Activated CD4-positive, alpha-beta T cell treated with anti-CD3 and anti-CD28 coated beads, Interleukin-2, amount 10 ng/mL, durations not matched to agents 7 days and 5 days (primary cell): ENCODE measurements at places on chromosomes 12 and 14.

- no peak for DNase-seq
Observed at GRCh38 chr12:89154743-89155499, 197.4 kb downstream of the DUSP6 start.

DNA sequence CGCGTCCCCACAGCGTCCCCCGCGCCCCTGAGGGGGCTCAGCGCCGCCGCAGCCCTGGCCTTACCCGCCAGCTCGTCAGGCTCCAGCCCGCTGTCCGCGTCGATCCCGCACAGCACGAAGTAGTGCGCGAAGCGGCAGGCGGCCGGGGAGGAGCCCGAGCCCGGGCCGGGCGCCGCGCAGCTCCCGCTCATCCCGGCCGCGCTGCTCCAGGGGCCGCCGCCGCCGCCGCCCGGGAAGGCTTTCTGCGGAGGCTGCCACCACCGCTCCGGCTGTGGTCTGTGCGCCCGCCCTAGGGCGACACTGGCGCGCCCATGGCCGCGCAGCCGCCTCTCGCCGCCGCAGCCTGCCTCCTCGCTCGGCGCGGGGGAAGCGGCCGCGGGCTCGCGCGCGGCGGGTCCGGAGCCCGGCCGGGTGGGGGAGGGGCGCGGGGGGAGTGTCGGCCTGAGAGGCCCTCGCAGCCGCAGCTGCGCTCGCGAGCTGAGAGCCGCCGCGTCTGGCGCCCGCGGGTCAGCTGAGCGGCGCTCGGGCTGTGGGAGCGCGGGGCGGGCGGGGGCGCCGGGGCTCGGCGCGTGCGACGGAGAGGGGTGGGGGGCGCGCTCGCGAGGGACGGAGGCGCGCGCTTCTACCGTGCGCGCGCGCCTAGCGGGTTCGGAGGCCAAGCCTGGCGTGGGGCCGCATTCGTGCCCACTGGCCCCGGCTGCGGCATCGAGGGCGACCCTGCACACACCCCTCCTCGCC lies at the start of gene DENND5B:
DENND5B (minus strand) TSS at position 495 of the 738 bp plus-strand sequence; CDS start at position 191, 304 bp downstream.
- DNase-seq: peak; percentile 11

DNA sequence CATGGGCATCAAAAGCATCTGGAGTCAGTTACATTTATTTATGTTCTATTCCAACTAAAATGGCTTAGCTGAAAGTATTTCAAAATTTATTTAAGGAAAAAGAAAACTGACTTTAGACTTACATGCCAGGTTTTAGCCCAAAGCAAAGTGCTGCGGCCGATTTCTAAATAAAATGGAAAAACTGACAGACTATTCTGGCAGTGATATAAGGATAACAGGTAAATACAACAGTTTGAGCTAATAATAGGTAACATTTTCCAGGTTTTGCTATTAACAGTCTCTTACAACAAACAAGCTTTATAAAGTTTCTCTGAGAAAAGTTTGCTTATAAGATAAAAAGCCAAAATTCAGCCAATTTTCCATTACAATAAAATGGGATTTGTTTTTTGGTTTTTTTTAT lies 937.2 kb upstream of the FLRT2 start:
- DNase-seq: no peak

DNA sequence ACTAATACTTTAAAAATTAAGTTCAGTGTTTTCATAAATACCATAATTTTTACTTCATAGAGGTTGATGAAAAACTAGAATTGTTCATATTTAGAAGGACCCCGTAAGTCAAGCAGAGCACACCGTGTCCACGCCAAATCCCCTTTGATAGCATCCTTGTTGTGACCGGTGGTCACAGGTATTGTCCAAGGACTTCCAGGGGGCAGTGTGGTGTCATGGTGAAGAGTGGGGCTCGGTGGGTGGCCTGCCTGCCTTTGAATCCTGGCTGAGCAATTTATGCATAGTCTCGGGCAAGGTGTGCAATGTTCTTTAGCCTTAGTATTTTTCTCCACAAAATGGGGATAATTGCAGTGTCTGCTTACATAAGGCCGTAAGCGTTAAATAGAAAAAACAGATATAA lies 169.9 kb downstream of the KTN1 start:
- no peak for DNase-seq

DNA sequence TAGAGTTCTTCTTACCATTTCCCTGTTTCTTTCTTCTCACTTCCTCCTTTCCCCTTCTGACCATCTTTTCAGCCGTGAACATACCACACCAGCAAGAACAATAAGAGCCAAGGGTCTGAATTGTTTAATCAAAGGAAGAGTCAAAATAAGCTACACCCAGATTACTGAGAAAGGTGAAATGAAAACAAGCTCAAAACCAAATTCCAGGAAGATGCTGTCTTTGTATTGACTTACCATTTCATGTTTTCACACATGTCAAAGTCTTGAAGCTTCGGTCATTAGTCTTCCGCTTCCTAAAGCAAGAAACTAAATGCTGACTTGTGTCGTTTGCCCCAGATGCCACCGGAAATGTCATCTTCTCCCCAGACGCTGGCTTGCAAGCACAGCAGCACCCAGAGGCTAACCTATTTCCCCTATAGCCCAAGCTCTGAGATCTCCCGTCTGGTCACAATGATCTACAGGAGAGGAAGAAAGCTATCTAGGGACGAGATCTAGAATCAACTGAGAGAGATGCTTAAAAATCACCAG lies 136.5 kb upstream of the AMIGO2 start:
- peak; percentile 86 for DNase-seq

DNA sequence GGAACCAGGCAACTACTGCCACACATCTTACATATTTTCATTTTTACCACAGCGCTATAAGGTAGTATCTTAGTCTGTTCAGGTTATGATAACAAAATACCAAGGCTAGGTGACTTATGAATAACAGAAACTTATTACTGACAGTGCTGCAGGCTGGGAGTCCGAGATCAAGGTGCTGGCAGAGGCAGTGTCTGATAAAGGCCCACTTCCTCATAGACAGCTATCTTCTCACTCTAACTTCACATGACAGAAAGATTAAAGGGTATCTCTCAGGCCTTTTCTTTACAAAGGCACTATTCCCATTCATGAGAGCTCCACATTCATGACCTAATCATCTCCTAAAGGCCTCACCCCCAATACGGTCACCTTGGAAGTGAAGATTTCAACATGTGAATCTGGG lies 59.8 kb upstream of the MDM1 start:
- no peak for DNase-seq

- DNase-seq: no peak
Observed at GRCh38 chr12:104911942-104912341, 46.1 kb downstream of the SLC41A2 start.

- DNase-seq: no peak
Observed at GRCh38 chr12:14289601-14290000, 75.9 kb upstream of the ATF7IP start.

- no peak for DNase-seq
Observed at GRCh38 chr14:71454513-71455332, 477.5 kb upstream of the RGS6 start.

- DNase-seq: no peak
Observed at GRCh38 chr14:67385120-67385519, 25.0 kb downstream of the EIF2S1 start.

GRCh38 chr12:100593490-100593889 lies 20.0 kb downstream of the GAS2L3 start:
- no peak for DNase-seq

DNA sequence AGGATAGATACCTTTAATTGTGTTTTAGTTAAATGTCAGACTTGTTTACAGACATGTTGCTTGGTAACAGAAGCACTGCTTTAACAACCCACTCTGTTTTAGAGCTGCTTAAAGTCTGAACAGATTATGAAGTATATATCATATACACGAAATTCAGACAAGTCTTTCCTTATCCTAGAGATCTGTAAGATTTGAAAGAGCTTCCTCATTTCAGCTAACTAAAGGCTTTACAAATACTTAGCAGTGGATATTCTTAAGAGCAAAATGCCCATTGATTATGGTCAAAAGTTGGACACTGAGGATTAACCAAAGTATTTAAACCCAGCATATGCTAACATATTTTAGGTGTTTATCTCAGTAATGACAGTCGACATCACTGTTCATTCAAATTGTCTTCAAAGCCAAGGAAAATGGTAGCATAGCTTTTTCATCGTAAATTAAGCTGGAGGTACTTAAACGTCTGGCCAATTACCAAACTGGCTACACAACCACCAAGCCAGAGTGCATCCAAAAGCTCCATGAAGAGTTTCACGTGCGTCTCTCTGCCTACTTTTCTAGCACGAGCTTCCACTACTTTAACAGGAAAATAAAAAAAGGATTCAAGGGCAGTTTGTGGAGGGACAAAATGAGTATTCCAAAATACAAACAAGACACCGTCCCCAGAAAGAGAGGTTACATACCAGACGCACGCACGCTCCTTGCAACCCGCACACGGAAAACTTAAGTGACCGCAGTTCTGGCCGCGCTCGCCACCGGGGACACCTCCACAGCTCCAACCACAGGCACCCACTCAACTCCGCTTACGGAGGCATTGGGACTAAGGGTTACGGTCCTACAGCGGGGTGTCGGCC lies 565 bp downstream of the CEP83 start:
- DNase-seq: no peak

GRCh38 chr14:43041976-43042375 lies 1435.3 kb downstream of the LRFN5 start:
- no peak for DNase-seq

DNA sequence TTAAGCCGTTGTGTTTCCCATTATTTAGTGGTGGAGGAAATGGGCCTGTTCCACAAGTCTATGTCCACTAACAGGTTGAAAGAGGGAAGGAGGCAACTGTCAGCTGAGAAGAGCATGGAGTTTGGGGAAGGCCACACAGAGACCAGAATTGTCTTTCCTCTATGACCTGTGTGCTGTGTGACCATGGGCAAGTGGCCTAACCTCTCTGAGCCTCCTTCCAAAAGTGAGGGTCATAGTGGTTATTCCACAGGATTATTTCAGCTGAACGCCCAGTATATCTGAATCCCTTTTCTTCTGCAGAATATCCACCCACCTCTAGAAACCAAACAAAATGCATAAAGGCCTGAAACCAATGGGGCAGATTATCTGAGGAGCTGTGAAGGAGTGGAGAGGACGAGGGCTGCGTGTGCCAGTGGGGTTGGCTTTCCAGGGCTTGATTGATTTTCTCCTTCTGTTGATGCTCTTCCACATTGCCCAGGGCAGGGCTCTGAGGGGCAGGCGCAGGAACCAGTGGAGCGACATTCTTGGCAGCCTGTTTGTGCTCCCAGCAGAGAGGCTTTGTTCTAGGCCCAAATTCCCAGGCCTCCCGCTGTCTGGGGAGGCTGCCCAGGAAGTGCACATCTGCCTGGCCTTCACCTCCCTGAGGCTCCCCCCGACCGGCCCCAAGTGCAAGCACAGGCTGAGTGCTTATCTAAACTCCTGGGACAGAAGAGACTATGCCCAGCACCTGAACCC lies 452.7 kb downstream of the BCL11B start:
- no peak for DNase-seq

- DNase-seq: no peak
Observed at GRCh38 chr14:39988939-39989338, 556.7 kb upstream of the FBXO33 start.

DNA sequence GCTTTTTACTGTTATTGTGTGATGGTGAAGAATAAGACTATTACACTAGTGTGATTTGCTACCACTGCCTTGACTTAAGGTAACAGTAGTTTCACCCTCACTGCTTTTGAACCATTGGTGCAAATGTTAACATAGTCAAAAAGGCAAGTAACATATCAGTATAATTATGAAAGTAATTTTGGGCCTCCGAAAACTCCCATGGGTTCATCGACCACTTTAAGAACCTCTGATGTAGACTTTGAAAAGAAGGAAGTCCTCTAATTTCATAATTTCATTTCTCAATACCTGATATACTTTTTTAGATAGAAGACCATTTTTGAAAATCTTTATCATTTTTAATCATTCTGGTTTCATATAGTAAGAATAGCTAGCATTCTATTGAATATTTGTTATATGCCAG lies 57.7 kb downstream of the ETNK1 start:
- no peak for DNase-seq

GRCh38 chr14:100841066-100841760 lies 15.3 kb downstream of the MEG3 start:
- DNase-seq: no peak

DNA sequence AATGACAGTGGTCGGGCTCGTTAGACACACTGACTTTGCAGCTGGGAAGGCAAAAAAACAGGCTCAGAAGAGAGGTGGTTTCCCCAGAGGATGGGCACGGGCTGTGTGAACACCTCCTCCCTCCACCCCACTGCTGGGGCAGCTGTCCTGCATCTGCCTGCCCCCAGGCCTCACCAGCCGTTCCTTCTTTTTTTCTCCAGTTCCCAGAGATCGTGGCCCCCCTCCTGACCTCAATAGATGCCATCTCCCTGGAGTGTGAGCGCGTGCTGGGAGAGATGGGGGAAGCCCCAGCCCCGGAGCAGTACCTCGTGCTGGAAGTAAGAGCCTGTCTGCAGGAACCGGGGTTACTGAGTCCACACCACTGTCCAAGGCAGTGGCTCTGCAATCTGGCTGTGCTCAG lies 17.4 kb downstream of the MVK start:
- DNase-seq: no peak

DNA sequence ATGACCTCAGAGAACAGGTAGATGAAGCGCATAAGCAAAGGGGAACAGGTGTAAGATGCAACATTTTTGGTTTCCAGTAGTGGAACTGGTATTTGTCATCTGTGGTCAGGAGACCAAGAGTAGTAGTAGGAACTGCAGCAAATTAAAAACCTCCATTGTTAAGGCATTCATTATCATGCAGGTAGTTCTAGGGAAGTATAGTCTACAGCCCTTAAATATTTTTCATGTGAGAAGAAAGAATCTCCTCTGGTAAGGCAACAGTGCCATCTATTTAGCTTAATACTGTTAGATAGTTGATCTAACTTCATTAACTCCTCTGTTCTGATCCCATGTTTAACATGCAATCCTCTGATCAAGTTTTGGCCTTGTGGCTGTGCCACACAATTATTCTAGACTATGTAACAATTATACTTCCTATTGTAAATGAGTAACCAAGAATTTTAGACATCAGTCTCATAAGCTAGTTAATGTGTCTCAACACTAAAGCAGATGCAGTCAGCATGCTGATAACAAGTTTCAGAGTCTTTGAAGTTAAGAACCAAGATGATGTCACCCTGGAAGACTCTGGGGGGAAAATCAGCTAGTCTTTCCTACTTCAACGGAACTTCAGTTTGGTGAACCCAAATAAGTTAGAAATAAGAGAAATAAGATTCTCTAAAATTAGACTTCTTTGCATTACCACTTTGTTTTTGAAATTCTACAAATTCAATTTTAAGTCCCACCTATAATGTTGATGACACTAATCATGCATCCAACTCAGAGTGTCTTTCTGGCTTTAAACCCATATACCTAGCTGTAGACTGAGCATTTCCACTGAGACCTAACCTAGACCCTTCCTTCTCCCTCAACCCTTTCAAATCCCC lies 70.9 kb downstream of the STXBP6 start:
- DNase-seq: no peak
